ENCODE measurements at places on chromosomes 5 and 9.

GRCh38 chr9:14158916-14159315, 155.0 kb downstream of the NFIB start:
- no peak for DNase-seq

GRCh38 chr9:21527579-21527978, 45.5 kb upstream of the IFNE start:
- DNase-seq: peak; percentile 13

- no peak for DNase-seq
Observed at GRCh38 chr9:92645041-92645440, 24.9 kb downstream of the IPPK start.

- no peak for DNase-seq
Observed at GRCh38 chr5:158756871-158757270, 342.8 kb downstream of the EBF1 start.

GRCh38 chr9:76600007-76600615, 141.1 kb downstream of the GCNT1 start:
- DNase-seq: no peak

DNA sequence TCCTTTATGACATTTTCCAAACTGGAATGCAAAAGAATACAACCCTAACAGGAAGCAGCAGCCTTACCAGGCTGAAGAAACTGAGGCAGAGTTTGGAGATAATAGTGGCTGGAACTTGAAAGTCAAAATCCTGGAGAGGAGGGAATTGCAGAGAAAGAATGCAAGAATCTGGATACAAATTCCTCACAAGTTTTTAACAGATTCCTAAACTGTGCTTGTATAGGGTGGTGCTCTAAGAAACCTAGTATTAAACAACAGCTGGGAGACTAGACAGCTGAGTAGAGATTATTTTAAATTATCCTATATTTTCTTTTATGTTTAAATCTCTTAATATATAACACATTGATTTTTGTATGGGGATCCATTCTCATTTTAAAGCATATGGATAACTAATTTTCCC, 30.7 kb downstream of the INVS start:
- DNase-seq: no peak

GRCh38 chr9:1580215-1580614, 434.9 kb upstream of the SMARCA2 start:
- peak; percentile 18 for DNase-seq

DNA sequence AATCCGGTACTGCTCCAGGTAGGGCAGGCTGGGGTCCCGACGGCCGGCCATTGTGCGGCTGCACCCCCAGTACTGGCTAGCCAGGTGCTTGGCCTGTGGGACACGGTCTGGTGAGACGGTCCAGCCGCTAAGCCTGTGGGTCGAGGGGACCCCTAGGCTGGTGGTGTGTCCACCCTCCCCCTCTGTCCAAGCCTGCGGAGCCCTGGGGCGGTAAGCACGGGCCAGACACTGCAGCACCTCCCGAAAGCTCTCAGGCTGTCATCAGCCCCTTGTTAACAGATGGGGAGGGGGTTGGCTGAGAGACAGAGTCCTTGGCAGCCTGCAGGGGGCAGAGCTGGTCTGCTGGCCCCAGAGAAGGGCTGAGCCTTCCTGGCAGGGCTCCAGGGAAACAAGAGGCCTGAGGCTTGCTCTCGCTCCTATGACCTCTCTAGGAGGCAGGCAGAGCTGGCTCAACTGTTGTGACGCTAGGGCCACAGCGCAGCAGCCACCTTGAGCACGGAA, 11.8 kb upstream of the MRNIP start:
- no peak for DNase-seq

- no peak for DNase-seq
Observed at GRCh38 chr9:4334410-4334813, 34.5 kb upstream of the GLIS3 start.

GRCh38 chr5:76818844-76819831, at the start of gene F2RL1:
TSS of gene F2RL1 (plus strand) at chr5:76819030. CDS start at chr5:76819183, 153 bp downstream.
- peak; percentile 54 for DNase-seq

DNA sequence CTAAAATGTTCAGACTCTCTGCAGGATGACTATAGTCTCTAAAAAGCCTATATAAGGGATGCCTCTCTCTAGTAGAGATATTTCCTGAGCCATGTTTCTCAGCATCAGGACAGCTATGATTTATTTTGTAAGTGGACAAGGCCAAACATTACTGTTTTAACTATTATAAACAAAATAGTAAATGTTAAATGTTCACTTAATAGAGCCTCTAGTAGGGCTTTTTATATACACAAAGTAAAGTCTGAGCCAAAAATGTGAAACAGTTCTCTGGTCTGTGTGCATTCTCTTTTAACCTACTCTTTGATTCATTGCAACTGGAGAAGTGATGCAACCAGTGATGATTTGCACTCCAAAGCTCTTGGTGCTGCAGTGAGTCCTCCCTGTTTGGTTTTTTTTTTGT, 220.5 kb downstream of the GDNF start:
- no peak for DNase-seq

DNA sequence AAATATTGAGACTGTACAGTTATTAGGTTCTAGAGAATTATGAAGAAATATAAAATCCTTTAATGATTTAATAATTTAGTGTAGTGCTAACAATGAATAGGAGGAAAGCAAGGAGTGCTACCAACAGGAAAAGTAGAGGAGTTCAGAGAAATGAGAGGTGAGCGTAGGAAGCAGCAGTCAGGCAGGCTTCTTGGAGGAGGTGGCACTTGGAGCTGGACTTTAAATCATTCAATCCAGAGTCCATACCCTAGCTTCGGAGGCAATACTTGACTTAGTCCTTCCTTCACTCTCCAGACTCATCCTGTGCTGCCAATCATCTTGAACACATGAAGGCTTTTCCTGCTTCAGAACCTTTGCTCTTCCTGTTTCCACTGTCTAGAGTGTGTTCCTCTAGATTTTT, 254.3 kb downstream of the GRIA1 start:
- DNase-seq: no peak

DNA sequence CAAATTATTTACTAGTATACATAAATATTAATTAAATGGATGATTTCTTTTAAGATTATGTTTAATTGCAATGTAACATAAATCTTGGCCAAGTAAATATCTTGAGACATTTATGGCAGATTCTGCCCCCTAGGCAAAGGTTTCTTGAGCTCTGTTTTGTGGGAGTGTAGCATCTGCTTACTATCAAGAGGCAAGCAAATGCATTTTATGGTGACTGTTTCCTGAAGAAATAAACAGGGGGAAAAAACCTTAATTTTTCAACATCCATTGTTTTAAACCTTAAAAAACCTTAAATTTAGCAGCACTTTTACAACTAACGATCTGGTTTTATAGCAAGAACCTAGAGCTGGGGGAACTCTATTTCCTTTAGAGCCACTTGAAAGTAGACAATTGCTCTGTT, 25.7 kb upstream of the FREM1 start:
- no peak for DNase-seq

- DNase-seq: peak; percentile 76
Observed at GRCh38 chr5:124651663-124652513, 94.6 kb downstream of the ZNF608 start.

Data from GM13976 (cell line).